ENCODE measurements at places on chromosomes 3 and 15.

GRCh38 chr3:110583373-110583935 is 488.2 kb upstream of the NECTIN3 start:
- no peak for DNase-seq

GRCh38 chr3:190036631-190037030 is 84.1 kb downstream of the P3H2 start:
- no peak for DNase-seq

DNA sequence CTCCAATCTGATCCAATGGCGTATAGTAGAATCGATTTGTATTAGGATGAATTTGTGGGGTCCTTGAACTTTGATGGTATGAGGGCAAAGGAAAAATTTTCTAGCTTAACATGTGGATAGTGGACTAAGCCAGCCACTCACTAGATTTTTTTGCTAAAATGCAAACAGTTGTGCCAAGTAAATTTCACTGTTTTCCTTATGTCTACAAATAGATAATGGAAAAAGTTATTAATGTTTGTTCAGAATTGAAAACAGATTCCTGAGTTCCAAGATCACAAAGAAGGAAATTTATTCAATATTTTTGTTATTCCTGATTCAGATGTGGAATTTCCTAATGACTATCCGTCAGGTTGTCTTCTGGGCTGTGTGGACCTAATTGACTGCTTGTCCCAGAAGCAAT is 35.2 kb upstream of the ZNF609 start:
- DNase-seq: no peak

- no peak for DNase-seq
These were observed 317.8 kb upstream of the C2CD4B start for GRCh38 chr15:62482785-62483429.

DNA sequence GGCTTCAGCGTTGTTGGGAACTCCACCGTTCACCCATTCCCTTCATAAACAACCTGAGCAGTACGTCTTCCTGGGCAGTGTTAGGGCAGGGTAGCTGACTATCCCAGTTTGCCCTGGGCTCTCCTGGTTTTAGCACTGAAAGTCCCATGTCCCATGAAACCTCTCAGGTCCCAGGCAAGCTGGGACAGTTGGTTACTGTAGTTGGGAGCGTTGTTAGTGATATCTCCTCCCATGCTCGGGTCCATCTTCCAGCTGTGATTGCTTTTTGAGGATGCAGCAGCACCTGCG is 60.9 kb upstream of the HERC1 start:
- no peak for DNase-seq

DNA sequence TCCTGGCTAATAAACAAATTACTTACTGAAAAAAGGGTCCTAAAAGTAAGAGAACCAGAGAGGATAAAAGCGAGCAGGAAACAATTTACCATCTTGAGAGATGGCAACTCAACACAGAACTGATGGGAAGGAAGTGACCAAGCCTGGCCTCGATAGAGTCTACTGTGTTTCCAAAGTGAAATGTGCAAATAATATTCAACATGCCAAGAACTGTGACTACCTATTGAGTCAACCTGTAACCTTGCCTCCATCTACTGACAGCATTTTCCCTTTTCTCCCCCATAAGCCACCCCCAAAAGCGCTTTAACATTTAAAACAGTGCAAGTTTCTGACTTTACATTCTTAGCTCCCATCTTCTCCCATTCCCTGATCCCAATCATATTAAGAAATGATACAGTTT is 75.4 kb upstream of the PSMD6 start:
- DNase-seq: no peak

GRCh38 chr3:148074946-148075345 is 622.8 kb upstream of the AGTR1 start:
- no peak for DNase-seq

- DNase-seq: no peak
These were observed 515 bp downstream of the EIF4G1 start for GRCh38 chr3:184314700-184315542.

- DNase-seq: no peak
These were observed 233.2 kb upstream of the TPM1 start for GRCh38 chr15:62809115-62809967.

GRCh38 chr3:123419850-123420297 is 29.0 kb downstream of the ADCY5 start:
- no peak for DNase-seq

DNA sequence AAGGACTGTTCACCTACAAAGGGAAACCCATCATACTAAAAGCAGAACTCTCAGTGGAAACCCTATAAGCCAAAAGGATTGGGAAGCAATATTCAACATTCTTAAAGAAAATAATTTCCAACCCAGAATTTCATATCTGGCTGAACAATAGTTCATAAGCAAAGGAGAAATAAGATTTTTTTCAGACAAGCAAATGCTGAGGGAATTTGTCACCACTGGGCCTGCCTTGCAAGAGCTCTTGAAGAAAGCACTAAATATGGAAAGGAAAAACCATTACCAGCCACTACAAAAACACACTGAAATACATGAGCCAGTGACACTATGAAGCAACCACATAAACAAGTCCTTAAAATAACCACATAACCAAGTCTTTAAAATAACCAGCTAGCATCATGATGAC is 28.9 kb upstream of the DCBLD2 start:
- no peak for DNase-seq

- DNase-seq: no peak
These were observed 156.3 kb downstream of the HCN4 start for GRCh38 chr15:73212424-73212823.

DNA sequence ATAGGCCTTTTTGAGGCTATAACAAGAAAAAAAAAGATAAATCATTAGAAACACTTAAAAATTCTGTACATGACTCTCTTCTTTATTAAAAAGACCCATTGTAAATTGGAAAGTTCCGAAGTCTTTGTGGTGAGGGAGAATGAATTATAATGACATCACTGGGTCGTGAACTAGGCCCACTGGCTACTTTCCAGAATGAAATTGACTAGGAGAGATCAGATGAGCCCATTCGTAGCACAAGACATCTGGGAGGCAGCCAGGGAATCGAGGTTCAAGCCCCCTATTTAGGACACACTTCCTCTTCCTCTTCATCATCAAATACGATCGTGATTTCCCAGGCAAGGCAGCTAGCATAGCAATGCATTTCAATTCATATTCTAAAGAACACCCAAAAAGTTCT is 889.8 kb upstream of the NR2F2 start:
- DNase-seq: no peak

- no peak for DNase-seq
These were observed 37.6 kb upstream of the BNC1 start for GRCh38 chr15:83322061-83322460.

GRCh38 chr3:43704697-43705096 is 14.0 kb downstream of the ABHD5 start:
- DNase-seq: no peak

- no peak for DNase-seq
These were observed 224.0 kb downstream of the PLOD2 start for GRCh38 chr3:145936971-145937370.

- no peak for DNase-seq
These were observed 60.7 kb upstream of the GOLGA6B start for GRCh38 chr15:72593838-72594237.

DNA sequence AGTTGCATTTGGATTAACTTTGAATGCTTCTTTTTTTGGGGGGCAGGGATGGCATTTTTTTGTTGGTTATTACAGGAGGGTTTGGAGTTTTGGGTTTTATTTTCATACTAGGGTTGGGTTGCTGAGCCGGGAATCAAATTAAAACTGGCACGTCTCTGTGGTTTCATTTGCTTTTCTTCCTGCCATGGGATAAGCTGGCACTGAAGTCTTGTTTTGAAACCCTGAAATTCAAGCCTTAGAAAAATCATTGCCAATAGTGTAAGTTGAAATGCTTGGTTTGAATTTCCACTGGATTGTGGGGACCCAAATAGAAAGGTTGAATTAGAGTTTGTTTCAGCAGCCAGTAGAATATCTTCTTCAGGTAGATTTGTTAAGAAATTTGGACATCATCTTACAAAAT is 193.1 kb upstream of the DCBLD2 start:
- DNase-seq: no peak

DNA sequence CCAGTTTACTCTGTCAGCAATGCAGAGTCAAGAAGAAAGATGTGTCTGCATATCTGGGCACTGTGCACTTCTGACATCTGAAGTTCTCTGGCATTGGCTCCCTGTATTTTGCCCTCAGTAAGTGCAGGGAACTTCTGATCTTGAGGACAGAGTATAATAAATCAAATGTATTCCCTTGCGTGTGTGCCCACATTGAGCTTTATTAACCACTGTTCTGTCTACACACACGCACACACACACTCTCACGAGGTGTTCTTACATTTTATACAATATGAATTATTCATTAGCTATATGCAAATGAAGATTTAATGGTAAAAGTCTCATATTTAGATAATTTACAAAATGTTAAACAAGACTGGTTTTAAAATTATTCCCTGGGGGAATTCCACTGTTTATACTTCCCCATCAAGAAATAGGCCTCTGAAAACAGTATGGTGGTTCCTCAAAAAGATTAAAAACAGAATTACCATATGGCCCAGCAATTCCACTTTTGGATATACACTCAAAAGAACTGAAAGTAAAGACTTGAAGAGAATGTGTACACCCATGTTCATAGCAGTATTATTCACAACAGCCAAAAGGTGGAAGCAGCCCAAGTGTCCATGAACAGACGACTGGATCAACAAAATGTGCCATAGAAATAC is 24.6 kb upstream of the ANPEP start:
- no peak for DNase-seq

GRCh38 chr15:89947385-89947784 is 34.6 kb upstream of the ARPIN start:
- DNase-seq: no peak

DNA sequence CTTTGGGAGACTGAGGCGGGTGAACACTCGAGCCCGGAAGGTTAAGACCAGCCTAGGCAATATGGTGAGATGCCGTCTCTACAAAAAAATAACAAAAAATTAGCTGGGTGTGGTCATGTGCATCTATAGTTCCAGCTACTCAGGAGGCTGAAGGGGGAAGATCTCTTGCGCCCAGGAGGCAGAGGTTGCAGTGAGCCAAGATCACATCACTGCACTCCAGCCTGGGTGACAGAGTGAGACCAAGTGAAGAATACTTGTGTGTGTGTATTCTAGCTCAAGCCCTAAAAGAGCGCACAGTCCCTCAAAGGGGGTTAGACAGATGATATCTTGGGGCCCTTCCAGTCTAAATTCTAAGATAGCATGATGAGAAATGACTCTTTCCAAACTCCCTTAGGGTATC is 23.7 kb downstream of the DAPK2 start:
- no peak for DNase-seq
